ENCODE measurements at places on chromosomes 3 and 15. TPM values are rescaled to one million over a fixed set of nuclear protein-coding genes. Genes with fewer than 3 reads are reported as not detected.

DNA sequence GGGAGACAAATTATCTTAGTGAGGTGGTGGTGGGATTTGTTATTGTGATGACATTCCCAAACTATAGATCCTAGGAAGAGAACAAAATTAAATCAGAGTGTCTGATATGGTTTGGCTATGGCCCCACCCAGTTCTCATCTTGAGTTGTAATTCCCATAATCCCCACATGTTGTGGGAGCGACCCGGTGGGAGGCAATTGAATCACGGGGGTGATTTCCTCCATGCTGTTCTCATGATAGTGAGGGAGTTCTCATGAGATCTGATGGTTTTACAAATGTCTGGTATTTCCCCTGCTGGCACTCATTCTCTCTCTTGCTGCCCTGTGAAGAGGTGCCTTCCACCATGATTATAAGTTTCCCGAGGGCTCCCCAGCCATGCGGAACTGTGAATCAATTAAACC is 62.0 kb downstream of the RPL22L1 start:
- H3K4me1 ChIP-seq, result peaks cover 25% of the 10 kb centered on the region
- H3K36me3 ChIP-seq, result no peaks in the 10 kb centered on the region
- H3K4me3 ChIP-seq, result no peak overlapping the region
- H3K27ac ChIP-seq, result no peak overlapping the region

DNA sequence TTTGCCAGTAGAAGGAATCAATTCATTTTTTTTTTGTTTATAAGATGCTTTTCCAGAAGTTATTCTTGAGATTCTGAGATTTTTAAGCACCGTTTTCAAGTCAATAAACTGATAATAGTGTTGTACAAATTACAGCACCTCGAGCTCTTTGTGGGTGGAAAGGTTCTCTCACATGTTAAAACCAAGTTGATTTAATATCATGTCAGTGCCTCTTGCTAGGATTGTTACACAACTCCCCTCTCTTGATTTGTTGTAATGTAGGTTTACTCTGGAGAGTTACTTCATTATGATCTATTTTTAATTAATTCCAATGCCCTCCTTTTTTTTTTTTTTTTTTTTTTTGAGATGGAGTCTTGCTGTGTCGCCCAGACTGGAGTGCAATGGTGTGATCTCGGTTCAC is 25.8 kb upstream of the UBXN7 start:
- no peak overlapping the region for H3K27ac ChIP-seq
- H3K36me3 ChIP-seq, result no peaks in the 10 kb centered on the region
- no peak overlapping the region for H3K4me3 ChIP-seq
- H3K4me1 ChIP-seq, result no peaks in the 10 kb centered on the region

DNA sequence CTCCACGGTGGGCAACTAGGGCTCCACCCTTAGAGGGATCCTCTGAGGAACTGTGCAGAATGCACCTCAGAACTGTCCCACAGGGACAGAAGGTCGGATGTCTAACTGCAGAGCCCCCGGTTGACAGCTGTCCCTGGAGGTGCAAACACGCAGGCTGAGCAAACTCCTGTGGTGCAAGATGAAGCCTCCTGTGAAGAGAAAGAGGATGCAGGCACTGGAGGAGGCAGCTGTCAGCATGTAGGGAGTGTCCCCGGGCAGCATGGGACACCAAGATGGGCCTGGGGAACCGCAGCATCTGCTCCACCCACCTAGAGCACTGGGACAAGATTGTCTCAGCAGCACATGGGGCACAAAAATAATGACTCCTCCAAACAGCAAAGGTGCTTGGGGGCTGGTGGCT is 258.9 kb downstream of the ABHD5 start:
- H3K27ac ChIP-seq, result no peak overlapping the region
- H3K36me3 ChIP-seq, result no peaks in the 10 kb centered on the region
- no peaks in the 10 kb centered on the region for H3K27me3 ChIP-seq
- H3K4me1 ChIP-seq, result peaks cover 6% of the 10 kb centered on the region

GRCh38 chr3:10351013-10351735 is 30.3 kb upstream of the SEC13 start:
- no peaks in the 10 kb centered on the region for H3K36me3 ChIP-seq
- H3K4me1 ChIP-seq, result no peaks in the 10 kb centered on the region
- DNase-seq, result peak; percentile 7
- no peak overlapping the region for H3K4me3 ChIP-seq

Gene ACY1
- total RNA-seq, result 726 TPM

Gene ZWILCH
- 8.3 TPM for total RNA-seq

Gene GHSR
- not detected for total RNA-seq

All from Peyer's patch (tissue), 4 donors.